ELF-1 (cell line): ENCODE measurements at places on chromosomes 13 and 19.
A peak's percentile ranks its signal among the peaks of the same experiment; 100 is the strongest.

DNA sequence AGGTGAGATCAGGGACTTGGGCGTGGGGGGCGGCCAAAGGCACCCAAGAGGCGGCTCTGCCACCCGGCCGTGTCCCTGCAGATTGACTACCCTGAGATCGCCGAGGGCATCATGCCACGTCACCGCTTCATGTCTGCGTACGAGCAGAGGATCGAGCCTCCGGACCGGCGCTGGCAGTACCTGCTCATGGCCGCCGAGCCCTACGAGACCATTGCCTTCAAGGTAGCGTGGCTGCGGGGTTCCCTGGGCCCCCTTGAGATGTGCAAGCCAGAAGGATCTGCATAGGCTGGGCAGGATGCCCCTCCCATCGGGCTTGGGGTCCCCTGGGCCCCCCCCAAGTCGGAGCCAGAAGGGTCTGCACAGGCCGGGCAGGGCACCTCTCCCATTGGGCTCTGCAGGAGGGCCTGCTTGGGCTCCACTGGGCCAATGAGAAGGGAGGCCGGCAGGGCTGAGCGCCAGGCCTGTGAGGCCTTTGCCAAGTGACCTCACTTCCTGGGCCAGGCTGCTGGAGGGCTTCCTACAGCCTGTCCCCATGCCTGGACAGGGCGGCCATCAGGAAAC lies 2.2 kb upstream of the AMH start:
- DNase-seq = no peak

DNA sequence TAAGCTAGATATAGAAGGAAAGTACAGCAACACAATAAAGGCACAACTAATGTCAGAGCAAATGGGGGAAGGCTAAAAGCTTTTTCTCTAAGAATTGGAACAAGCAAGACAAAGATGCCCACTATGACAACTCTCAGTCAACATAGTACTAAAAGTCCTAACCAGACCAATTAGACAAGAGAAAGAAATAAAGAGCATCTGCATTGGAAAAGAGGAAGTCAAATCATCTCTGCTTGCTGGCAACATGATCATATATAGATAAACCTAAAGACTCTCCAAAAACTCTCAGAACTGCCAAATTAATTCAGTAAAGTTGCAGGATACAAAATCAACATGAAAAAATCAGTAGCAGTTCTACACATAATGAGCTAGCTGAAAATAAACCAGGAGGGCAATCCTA lies 542.0 kb downstream of the DIAPH3 start:
- no peak for DNase-seq

DNA sequence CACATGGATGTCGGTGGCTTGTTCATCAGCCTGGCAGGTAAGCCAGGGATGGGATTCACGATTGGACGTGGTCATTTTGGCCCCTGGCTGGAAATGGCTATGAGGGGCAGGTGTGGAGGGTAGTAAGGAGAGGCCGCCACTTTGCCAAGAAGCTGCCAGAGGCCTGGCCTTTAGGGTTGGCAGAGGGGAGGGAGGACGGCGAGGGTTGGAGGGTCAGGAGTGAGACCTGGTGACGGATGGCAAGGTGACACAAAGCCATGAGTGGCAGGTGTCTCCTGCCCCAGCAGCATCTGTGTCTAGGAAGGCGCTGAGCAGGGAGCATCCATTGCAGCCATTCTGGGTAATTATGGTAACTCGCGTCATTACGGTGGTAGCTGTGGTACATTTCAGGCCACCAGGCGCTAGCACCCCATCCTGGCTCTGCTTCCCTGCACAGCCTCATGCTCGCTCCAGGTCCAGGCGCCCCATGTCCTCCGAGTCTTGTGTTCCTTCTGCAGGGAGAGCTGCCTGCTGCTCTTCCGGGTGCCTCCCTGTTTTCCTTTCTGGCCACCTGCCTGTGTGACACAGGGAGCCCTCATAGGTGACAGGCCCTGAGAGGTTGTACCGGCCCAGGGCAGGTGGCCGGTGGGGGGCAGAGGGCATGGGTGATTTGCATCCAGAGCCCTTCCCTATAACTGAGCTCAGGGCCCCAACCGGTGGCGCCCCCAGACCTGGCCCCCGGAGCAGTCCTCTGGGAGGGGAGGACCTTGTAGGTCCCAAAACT lies 4.2 kb downstream of the SSBP4 start:
- DNase-seq = no peak

DNA sequence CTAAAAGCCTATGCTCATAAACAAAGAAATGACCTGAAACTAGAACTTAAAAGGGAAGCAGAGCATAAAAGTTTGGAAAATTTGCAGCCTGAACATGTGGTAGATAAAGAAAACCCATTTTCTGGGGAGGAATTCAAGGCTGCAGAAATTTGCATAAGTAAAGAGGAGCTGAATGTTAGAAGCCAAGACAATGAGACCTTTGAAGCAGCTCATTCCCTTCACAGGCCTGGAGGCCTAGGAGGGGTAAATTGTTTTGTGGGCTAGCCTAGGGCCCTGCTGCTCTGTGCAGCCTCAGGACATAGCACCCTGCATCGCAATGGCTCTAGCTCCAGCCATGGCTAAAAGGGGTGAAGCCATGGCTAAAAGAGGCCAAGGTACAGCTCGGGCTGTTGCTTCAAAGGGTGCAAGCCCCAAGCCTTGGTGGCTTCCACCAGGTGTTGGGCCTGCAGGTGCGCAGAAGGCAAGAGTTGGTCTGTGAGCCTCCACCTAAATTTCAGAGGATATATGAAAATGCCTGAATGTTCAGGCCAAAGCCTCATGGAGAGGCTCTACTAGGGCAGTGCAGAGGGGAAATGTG lies 38.3 kb downstream of the ZIC2 start:
- peak; percentile 42 for DNase-seq

DNA sequence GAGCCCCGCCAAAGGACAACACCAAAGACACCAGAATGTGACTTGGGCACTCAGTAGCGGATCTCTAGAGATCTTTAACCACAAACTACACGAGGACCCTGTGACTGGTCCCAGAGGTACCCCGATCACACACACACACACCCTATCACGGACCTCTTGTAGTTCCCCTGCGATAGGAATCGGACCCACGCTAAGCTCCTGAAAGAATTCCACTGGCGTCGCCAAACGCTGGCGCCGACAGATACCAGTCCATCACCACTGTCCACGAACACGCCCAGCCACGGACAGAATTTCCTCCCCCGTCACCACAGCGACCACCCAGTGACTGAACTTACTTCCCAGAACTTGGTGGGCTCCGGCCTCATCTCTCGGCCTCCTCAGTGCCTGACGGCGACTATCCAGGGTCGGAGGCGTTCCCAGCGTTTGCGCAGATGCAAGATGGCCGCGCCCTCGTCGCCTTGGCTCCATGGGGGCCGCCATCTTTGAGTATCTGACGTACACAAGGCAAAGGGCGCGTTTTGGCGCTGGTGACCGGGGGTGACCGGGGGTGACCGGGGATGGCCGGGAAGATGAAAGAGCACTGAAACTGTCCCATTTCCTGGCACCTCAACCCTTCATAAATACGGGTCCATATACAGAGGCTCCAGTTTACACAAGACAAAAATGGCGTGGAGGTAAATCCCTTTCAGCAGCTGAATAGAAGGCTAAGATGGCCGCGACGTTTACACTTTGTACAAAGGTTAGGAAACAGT lies at the start of gene ZNF615:
Gene ZNF615 (minus strand): TSS at position 406 of the 752 bp plus-strand sequence. CDS start 4,500 bp downstream, outside the sequence.
- peak; percentile 90 for DNase-seq

- peak; percentile 94 for DNase-seq
Observed at GRCh38 chr19:50777830-50778303, 7.6 kb downstream of the GPR32 start.
